Neural progenitor cell (in vitro differentiated cells): ENCODE measurements at places on chromosomes 7 and 10. TPM values are rescaled to one million over a fixed set of nuclear protein-coding genes. Genes with fewer than 3 reads are reported as not detected.
A peak's percentile ranks its signal among the peaks of the same experiment; 100 is the strongest.

The PYROXD2 gene
- 5.0 and 10.5 TPM in 2 replicates for total RNA-seq

The LRGUK gene
- total RNA-seq: 1.1 and 1.4 TPM in 2 replicates

The INPP5A gene
- total RNA-seq: 14.2 and 21.3 TPM in 2 replicates

GRCh38 chr10:11237571-11237970, 219.9 kb downstream of the CELF2 start:
- no peak for DNase-seq

DNA sequence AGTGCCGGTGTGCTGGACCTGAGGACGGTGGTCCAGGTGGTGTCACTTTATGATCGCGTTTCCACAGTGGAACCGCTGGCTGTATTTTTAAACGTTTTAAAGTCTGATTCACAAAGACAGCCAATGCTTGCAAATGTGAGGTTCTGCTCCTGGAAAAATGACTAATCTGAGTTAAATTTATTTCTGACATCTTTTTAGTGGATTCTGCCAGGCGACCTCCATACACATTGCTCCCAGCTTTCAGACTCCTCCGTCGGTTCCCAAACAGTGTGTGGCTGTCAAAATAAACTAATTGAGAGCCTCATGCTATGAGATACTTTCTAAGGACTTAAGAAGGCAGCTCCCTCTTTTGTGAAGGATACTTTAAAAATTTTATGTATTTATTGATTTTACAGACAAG, 12.7 kb upstream of the TTYH3 start:
- DNase-seq: no peak

The SHOC2 gene
- total RNA-seq: 42.1 and 54.9 TPM in 2 replicates

DNA sequence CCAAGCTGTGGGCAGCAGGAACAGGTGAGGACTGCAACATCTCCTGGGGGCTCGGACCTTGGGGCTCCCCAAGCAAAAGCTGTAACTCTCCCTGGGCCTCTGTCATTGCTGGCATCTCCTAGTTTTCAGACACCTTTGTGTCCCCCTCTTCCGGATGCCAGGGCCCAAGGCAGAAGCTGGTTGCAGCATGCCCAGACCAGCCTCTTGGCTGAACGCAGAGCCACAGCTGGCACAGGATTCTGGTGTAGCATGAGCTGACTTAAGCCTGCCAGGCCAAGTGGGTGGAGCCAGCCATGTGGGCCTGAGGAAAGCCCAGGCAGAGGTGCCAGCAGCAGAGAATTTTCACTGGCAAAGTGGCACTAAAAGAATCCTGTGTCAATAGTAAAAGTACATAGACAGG, 43.5 kb downstream of the ZWINT start:
- DNase-seq: no peak

DNA sequence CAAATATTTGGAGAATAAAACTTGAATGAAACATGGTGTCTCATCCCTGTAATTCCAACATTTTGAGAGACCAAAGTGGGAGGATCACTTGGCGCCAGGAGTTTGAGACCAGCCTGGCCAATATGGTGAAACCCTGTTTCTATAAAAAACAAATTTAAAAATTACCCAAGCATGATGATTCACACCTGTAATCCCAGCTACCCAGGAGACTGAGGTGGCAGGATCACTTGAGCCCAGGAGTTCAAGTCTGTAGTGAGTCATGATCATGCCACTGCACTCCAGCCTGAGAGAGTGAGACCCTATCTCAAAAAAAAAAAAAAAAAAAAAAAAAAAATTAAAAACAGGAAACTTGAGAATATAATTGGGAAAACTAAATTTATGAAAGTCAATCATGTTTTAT, 481.1 kb downstream of the SEMA3D start:
- DNase-seq: no peak

The CPA2 gene
- 0.65 and 0.82 TPM in 2 replicates for total RNA-seq

The APBB1IP gene
- total RNA-seq: not detected in 2 replicates

DNA sequence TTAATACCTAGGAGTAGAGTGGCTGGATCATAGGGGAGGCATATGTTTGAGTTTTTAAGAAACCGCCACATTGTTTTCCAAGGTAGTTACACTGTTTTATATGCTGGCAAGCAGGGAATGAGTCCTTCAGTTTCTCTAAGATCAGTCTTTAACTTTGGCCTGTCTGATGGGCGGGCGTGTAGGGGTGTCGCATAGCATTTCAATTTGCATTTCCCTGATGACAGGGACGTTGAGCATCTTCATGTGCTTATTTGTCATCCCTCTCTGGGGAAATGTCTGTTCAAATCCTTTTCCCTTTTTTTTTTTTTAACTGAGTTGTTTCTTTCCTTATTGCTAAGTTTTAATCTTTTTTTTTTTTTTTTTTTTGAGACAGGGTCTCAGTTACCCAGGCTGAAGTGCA, 9.8 kb downstream of the MTG1 start:
- no peak for DNase-seq

The GLI3 gene
- total RNA-seq: 32.0 and 33.0 TPM in 2 replicates

GRCh38 chr10:116779076-116779687, 36.8 kb upstream of the HSPA12A start:
- no peak for DNase-seq

The UCN3 gene
- total RNA-seq: not detected in 2 replicates

GRCh38 chr10:33967606-33968120, 633.2 kb upstream of the NRP1 start:
- DNase-seq: no peak

DNA sequence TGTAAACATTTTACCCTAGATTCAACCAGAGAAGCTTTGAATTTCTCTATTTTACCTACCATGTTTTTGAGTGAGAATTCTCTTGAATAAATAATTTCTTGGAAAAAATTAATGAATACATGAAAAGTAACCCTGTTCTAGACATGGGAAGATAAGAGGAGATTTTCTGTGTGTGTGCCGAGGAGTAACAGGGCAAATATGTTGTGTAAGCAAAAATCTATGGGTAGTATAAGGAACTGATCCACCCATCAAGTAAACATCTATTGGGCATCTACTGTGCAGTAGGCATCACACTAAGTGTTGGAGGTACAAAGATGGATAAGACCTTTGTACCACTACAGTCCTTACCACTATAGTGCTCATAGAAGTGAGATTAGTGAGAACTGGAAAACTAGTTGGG, 8.2 kb upstream of the NXPH1 start:
- DNase-seq: no peak

DNA sequence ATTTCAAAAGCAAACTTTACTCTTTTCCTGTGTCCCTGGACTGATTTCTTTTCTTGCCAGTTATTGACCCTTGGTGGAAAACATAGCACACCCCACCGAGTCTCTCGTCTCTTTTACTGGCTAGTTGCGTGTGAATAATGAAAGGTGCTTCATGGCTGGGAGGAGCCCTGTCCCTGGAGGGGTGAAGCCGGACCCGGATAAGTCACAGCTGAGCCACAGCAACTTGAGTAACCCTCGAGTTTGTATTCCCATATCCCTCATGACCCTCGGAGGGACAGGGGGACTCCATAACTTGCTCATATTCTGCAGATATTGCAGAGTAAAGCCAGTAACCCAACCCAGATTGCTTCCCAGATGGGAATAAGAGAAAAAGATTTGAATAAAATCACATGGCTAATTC, 147.5 kb upstream of the FRMD4A start:
- DNase-seq: no peak

GRCh38 chr7:158494162-158494586, 93.4 kb downstream of the PTPRN2 start:
- DNase-seq: peak; percentile 50

DNA sequence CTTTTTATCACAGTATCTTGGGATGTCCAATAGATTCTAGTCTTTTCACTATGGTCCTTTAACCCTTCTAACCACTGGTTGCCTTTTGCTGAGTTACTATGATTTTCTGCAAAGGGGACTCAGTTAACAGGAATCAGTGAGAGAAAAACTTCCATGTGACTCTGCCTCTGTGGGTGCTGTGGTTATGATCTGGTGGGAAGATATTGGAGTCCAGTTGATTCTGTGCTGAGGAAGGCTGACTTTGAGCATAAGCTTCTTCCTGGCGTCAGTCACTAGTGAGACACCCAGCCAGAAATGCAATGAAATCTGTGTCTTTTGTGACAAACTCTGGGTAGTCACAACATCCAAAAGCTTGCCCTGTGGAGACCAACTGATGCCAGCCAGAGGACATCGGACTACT, 648.0 kb downstream of the SUGCT start:
- no peak for DNase-seq

GRCh38 chr10:110226926-110227641, 19.7 kb downstream of the MXI1 start:
- DNase-seq: peak; percentile 64

The FAM25C gene
- total RNA-seq: not detected in 2 replicates

The HYAL4 gene
- not detected in 2 replicates for total RNA-seq

GRCh38 chr10:106086391-106086790, 1078.1 kb downstream of the SORCS1 start:
- DNase-seq: no peak

The R3HCC1L gene
- total RNA-seq: 21.7 and 26.8 TPM in 2 replicates

The RBM20 gene
- total RNA-seq: 0.28 and 0.32 TPM in 2 replicates

DNA sequence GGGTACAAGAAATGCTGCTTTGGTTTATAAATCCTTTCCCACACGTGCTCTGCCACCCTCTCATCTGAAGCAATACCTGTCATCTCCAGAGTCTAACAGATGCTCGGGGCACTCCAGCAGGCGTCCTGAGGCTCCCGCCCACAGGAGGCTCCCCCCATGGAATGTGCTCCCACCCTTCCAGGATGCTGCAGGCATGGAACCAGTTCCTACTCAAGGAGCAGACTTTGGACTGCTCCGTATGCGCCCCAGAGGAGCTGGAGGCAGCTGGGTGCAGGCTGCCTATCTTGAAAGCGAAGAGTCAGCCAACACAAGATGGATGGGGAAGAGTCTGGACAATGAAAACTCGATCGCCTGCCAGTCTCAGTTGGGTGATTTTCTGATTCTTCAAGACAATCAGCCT, 75.4 kb downstream of the VOPP1 start:
- DNase-seq: no peak

The SLC18A2 gene
- total RNA-seq: 0.88 and 1.6 TPM in 2 replicates
